ENCODE measurements at places on chromosomes 6 and 20.

DNA sequence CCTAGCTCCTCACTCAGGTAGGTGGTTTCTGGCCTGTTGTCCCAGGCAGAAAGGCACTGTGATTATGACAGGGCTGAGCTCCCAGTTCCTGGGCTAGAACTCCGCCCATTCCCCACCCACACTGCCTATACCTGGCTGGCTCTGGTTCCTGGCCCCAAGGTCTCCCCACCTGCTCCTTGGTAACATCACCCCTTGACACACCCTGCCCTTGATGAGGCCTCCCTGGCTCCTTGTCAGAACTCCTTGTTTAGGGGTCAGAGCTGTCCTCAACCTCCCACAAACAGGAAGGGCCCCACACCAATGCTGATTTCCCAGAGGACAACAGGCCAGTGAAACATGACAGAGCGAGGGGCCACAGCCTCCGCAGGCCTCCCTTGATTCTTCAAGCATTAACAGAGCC is 15.5 kb upstream of the MYMX start:
- DNase-seq: no peak

DNA sequence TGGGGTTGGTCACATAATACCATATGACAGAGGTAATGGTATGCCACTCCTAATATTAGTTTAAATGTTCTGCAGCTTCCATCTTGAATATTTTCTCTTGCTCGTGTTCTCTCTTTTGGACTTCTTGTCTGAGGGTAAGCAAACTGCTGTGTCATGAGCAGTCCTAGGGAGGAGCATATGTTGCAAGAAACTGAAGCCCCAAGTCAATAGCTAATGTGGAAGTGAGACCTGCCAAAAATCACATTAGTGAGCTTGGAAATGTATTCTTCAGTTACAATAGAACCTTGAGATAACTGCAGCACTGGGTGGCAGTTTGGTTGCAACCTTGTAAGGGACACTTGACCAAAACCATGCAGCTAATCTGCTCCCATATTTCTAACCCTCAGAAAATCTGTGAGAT is 178.2 kb upstream of the IMPG1 start:
- no peak for DNase-seq

- no peak for DNase-seq
Measured at GRCh38 chr20:12956303-12956702, 52.5 kb upstream of the SPTLC3 start.

- no peak for DNase-seq
Measured at GRCh38 chr6:35600659-35601125, 88.0 kb upstream of the TULP1 start.

GRCh38 chr20:6925744-6926278 is 158.3 kb downstream of the BMP2 start:
- DNase-seq: no peak

DNA sequence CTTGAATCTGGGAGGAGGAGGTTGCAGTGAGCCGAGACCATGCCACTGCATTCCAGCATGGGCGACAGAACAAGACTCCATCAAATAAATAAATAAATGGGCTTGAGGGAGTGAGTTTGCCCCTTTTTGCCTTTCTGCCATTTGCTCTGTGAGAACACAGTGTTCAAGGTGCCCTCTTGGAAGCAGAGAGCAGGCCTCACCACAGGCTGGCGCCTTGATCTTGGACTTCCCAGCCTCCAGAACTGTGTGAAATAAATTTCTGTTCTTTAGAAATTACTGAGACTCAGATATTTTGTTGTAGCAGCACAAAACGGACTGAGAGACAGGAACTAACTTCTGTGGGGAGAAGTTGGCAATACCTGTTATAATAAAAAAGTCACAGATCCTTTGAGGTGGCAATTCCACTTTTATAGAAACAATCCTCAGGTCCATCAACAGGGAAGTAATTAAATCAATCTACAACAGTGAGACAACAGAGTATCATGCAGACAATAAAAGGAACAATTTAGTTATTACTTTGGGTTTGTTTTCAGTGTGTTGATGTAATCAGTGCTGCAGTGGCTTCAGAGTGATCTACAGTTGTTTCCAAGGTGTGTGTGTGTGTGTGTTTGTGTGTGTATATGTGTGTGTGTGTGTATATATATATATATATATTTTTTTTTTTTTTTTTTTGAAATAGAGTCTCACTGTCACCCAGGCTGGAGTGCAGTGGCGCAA is 24.5 kb downstream of the PKIG start:
- DNase-seq: no peak

DNA sequence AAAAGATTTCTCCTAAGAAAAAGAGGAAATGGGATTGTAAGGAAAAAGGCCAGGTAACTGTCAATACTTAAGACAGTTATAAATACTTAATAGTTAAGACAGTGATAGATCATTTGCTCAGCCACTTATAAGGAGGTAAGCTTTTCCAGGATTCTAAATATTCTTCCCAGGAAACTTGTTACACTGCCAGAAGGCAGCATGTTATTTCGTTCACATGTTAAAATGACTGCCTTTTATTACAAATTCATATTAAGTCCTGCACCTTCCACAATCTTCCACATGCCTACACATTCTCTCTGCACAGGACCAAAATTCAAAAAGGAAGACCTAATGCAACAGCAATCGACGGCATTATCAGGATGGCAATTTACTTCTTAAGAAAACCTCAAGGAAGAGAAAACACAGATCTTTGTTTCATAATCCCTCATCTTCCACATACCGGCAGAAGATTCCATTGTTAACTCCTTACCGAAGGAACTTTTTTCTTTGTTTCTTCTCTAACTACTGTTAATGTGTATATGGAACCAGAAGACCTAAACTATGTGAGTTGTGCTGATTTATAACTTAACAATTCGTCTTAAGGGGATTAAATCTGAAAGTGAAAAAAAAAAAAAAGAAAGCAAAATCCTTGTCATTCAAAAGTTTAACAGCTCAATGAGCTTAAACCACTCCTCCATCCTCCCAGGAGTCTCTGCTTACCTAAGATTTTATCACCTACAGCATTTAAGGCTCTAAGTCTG is 799 bp downstream of the TAAR2 start:
- DNase-seq: no peak

- DNase-seq: no peak
Measured at GRCh38 chr6:38336922-38337321, 302.8 kb downstream of the BTBD9 start.

GRCh38 chr6:125444006-125444923 is 142.5 kb upstream of the HDDC2 start:
- peak; percentile 33 for DNase-seq

- no peak for DNase-seq
Measured at GRCh38 chr6:151327101-151327500, 64.3 kb downstream of the ZBTB2 start.

- peak; percentile 77 for DNase-seq
Measured at GRCh38 chr20:50992733-50993457, 30.0 kb downstream of the KCNG1 start.

- DNase-seq: peak; percentile 36
Measured at GRCh38 chr6:17494177-17494576, 100.8 kb downstream of the CAP2 start.

GRCh38 chr6:140320081-140321080 is 945.9 kb upstream of the CITED2 start:
- no peak for DNase-seq

GRCh38 chr20:35839904-35840303 is 68.1 kb downstream of the PHF20 start:
- no peak for DNase-seq

DNA sequence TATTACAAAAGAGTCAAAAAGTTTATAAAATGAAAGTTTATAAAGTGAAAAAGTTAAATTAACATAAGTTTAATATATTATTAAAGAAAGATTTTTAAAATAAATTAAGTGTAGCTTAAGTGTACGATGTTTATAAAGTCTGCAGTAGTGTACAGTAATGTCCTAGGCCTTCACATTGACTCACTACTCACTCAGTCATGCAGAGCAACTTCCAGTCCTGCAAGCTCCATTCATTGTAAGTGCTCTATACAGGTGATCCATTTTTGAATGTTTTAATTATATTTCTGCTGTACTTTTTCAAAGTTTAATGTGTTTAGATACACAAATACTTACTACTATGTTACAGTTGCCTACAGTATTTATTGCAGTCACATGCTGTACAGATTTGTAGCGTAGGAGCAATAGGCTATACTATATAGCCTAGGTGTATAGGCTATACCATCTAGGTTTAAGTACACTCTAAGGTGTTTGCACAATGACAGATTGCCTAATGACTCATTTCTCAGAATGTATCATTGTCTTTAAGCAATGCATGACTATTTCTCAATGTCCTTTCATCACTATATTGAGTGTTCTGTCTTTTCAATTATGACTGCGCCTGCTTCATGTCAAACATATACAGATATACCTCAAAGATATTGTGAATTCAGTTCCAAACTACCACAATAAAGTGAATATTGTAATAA is 1110.3 kb upstream of the MAP3K7 start:
- no peak for DNase-seq

DNA sequence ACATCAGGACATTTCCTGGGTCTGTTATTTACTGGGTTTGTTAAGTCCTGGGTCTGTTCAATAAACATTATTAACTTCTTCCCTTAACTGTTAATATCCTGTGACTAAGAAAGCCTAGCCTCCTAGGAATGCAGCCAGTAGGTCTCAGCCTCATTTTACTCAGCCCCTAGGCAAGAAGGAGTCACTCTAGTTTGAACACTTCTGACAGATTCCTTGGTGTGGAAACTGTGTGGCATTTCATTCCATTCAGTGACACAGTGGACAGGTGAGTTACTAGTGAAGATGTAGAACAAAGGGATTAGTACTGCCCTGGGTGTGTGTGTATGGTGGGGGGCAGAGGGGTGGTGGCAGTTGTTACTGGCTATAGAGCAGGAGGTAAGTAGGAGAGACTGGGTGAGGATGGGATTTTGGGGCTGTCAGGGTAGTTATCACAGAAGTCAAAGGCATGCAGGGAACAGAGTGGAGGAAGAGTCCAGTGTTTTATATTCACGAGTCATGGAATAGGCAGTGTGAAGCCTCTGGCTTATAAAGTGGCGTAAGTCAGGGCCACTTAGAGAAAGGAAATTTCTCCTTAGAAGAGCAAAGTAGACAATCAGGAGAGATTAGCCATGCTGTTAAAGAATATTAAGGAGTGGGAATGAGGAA is 28.4 kb downstream of the RNF182 start:
- DNase-seq: peak; percentile 44

- DNase-seq: no peak
Measured at GRCh38 chr6:103002282-103002681, 1608.8 kb downstream of the GRIK2 start.

GRCh38 chr6:12476484-12476883 is 186.3 kb downstream of the EDN1 start:
- DNase-seq: no peak

DNA sequence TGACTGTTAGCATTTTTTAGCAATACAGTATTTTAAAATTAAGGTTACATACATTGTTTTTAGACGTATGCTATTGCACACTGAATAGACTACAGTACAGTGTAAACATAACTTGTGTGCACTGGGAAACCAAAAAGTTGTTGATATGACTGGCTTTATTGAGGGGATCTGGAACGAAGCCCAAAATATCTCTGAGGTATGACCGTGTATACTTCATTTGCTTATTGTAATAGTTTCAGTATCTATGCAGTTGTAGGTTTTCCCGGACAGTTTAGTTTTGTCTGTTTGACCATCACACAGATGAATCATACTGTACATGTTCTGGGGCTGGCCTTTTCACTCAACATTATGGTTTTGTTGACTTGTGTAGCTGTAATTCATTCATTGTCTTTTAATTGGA is 6.9 kb upstream of the ZBTB12 start:
- DNase-seq: peak; percentile 39

- peak; percentile 57 for DNase-seq
Measured at GRCh38 chr6:6057442-6058053, 50.8 kb upstream of the NRN1 start.

- no peak for DNase-seq
Measured at GRCh38 chr6:44219053-44219814, 2.5 kb downstream of the MYMX start.

GRCh38 chr6:164812706-164813105 is 496.7 kb downstream of the C6orf118 start:
- DNase-seq: no peak

GRCh38 chr20:13006825-13007224 is 1.9 kb upstream of the SPTLC3 start:
- DNase-seq: peak; percentile 72

DNA sequence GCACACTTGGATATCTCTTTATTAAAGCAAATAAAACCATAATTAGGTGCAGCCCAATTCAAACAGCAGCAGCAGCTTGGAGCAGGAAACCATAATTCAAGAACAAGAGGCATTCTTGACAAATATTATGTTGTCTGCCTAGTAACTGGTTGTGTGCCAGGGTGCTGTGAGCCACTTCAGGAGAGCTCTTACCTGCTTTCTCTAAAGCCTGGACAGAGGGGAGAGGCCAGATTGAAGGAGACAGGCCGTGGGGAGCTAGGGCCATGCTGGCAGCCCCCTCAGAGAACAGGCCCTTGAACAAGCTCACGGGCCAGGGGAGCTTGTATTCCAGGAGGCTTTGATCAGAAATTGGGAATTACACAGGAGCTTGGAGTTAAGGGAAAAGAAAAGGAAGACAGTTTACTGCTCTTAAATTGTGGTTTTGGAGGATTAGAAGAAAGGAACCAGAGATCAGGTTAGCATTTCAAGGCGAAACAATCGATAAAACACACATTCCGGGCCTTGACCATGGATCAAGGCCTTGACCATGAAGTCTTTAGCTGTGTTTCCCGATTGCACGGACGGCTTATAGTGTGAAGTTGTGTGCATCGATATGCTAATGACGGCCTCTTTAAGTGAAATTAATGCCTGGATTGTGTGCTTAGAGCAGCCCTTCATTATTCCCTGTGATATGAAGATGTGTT is 69.8 kb upstream of the NKX2-2 start:
- no peak for DNase-seq

DNA sequence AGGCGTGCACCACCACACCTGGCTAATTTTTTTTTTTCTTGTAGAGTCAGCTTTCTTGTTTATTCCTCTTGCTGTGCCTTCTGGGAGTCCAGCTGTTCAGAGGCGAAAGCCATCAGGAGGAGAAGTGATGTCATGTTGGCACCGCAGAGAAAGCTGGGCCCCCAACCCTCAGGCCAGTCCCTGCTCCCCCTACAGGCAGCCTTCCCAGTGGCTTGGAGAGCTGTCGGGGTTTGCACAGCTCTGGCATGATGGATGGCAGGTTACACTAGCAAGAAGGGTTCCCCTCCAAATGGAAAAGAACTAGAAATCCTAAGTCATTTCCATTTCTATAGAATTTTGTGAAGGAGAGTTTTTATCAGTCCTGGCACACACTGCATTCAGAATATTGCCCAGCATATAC is 72.6 kb downstream of the C6orf52 start:
- no peak for DNase-seq

DNA sequence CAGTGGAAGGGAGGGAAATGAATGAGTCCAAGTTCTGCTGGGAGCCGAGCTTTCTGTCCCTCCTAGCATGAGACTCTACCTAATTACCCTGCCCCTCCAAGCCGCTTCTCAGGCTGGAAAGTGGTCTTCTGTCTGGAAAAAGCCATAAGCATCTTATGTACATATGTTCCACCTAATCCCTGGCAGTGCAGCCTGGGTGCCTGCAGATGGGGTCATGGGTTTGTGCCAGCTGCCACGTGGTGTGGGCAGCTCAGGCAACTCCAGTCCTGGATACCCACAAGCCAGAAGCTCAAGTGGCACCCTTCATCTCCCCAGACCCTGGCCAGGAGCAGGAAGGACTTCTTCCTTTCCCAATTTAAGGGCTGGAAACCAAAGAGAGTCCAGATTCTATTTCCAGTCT is 253.1 kb downstream of the LY86 start:
- no peak for DNase-seq

- no peak for DNase-seq
Measured at GRCh38 chr6:18209539-18210197, 54.4 kb downstream of the KDM1B start.

- DNase-seq: peak; percentile 55
Measured at GRCh38 chr6:5499644-5500306, 238.5 kb downstream of the FARS2 start.

All from fibroblast of skin of abdomen (primary cell).